ENCODE measurements at places on chromosomes 2 and 18. TPM values are rescaled to one million over a fixed set of nuclear protein-coding genes. Genes with fewer than 3 reads are reported as not detected.

The CSRNP3 gene
- total RNA-seq = 13.6 TPM

The STRADB gene
- 50.1 TPM for total RNA-seq

- no peak for DNase-seq
Measured at GRCh38 chr18:12531749-12532148, 124.0 kb downstream of the PRELID3A start.

DNA sequence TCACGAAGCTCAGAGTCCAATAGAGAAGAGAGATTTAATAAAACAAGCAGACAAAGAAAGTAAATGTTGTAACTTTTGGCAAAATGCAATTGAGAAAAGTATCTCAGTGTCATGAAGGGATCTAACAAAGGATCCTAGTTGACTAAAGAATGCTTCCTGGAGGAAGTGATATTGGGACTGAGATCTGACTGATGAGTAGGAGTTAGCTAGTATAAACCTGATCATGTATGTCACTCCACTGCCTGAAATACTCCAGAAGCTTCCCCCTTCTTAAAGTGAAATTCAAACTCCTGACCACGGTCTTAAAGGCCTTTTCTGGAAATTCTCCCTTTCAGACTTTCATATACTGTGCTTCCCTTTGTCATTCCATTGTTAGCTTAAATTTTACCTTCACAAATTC, 1102.4 kb upstream of the ZEB2 start:
- DNase-seq = no peak

DNA sequence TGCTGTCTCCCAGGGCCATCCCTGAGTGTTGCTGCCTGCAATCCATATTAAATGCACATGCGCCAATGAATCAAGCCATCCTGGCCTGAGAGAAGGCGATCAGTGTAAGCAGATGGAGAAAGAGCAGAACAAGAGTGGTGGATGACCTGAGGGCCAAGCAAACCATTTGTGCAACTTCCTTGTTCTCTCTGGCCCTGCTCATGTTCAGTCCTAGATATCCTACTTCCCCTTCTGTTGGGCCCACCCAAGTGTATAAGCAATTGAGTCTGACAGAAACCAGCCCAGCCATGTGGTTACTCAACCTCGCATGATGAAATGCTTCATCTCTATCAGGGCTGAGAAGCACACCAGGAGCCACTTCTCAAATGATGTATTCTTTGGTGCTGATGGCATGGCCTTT, 383.1 kb upstream of the ID2 start:
- no peak for DNase-seq

DNA sequence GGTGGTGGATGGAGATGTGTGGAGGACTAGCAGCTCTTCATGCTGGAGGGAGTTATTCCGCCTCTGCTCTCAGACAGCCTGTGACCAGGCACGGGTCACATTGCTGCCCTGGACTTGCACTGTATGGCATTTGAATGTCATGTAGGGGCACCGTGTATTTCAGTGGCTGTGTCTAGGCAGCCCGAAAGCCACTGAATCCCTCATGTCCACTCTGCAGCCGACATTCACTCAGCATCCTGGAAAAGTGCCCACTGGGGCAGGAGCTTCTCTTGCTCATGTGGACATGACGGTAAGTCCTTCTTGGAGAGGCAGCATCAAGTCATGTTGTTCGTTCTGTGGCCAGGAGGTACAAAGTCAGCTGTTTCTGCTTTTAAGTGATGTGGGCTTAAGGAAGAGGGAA, 127.9 kb downstream of the SH3RF3 start:
- DNase-seq = no peak

GRCh38 chr2:25615386-25615785, 58.0 kb downstream of the DTNB start:
- no peak for DNase-seq

GRCh38 chr2:505941-506340, 171.3 kb downstream of the TMEM18 start:
- peak; percentile 70 for DNase-seq

GRCh38 chr18:63775166-63775730, at the start of gene SERPINB7:
SERPINB7 (plus strand) TSS chr18:63775418; CDS start chr18:63782373, 6,955 bp downstream.
- no peak for DNase-seq

DNA sequence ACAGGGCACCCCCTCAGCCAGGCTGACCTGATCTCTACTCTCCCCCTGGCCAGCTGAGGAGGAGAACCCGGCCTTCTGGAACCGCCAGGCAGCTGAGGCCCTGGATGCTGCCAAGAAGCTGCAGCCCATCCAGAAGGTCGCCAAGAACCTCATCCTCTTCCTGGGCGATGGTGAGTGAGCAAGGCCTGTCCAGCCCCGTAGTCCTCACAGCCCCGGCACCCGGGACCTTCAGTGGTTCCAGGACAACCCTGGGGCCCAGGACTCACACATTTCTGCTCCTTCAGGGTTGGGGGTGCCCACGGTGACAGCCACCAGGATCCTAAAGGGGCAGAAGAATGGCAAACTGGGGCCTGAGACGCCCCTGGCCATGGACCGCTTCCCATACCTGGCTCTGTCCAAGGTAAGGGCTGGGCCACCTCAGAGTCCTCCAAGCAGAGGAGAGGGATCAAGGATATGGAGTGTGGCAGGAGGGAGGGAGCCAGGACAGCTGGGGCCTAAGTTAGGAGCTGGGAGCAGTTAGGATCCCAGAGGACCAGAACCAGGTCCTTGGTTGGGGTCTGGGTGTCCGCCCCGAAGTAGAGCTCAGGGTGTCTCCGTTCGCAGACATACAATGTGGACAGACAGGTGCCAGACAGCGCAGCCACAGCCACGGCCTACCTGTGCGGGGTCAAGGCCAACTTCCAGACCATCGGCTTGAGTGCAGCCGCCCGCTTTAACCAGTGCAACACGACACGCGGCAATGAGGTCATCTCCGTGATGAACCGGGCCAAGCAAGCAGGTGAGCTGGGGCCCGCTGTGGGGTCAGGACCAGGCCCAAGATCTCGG, 555 bp downstream of the ALPI start:
- no peak for DNase-seq

DNA sequence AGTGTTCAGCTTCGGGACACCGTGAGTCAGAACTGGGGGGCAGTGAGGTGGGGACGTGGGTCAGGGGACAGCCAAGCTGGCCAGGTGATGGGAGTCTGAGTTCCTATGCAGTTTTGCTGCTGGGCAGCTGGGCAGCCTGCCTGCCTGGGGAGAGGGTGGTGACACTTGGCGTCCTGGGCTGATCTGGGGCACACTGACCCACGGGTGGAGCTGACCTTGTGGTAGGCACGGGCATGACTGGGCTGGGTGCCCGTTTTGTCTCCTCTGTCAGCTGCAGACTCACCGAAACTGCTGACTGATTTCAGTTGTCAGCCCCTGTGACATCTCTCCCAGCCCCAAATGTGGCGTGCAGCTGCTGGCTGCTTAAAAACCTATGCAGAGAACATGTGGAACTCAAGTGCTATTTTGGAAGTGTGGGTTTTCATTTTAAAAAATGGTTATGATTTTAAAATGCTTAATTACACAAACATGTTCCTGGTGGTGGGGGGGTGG, 32.6 kb upstream of the E2F6 start:
- DNase-seq = no peak

GRCh38 chr2:137689549-137689948, 274.7 kb upstream of the HNMT start:
- DNase-seq = no peak

DNA sequence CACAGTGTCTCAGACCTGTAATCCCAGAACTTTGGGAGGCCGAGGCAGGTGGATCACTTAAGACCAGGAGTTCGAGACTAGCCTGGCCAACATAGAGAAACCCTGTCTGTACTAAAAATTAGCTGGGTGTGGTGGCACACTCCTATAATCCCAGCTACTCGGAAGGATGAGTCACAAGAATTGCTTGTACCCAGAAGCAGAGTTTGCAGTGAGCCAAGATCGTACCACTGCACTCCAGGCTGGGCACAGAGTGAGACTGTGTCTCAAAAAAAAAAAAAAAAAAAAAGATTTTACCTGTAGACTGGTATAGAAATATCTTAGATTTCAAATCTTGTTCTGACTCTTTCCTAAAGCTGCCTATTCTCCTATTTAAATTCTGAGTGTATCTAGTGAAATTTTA, 7.2 kb upstream of the KLHL29 start:
- no peak for DNase-seq

- peak; percentile 75 for DNase-seq
Measured at GRCh38 chr2:95728878-95729596, 137.2 kb downstream of the TRIM43 start.

DNA sequence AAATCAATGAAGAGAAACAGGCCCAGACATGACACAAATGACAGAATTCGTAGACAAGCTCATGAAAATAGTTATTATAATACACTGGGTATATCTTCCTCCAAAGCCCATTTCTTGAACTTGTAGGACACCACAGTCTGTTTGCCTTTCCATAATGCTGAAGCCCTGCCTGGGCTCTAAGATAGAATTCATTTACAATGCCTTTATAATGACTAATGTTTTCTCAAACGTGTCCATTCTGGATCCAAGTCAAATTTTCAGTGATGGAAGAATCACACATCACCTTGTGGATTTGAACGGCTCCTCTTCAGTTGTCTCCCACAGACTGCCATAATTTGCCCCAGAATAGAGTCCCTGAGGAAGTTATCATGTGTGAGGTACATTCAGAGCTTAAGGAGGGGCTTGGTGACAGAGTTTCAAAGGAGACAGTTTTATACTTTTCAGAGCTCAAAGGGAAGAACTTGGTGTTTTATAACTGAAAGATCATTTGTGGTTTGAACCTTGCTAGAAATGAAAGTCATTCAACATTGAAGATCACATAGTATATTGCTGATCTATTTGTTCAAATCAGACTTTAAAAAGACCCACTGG, 38.2 kb downstream of the CASP8 start:
- no peak for DNase-seq

The FOXD4L1 gene
- 0.15 TPM for total RNA-seq

DNA sequence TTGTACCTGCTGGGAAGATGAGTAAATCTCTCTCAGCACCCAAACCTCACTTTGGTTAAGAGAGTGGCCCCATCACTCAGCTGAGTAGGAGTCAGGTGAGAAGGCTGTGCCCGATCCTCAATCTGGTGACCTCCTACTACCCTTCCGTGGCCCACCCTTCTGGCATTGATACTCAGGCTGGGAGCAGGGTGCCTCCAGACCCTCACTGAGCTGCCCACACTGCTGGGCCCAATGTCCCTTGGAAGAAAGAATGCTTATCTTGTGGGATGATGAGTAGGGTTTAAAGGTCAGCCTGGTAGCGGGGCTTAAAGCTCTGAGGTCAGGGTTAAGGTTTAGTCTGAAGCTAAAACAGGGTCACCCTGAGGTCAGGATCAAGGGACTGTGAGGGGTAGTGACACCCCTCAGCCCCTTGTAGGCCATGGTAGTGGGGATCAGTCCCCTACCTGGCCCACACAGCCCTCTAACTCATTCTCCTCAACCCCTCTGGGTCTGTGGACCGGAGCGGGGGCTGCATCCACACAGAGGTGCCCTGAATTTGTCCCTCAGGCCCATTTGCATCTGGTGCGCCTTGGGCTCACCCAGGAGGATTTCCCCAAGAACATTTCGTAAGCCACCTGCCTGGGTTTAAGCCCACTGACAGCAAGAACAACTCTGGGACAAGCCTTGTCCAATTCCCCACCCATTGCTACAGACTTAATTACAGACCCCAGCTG, 123.8 kb downstream of the CYP26B1 start:
- no peak for DNase-seq

- no peak for DNase-seq
Measured at GRCh38 chr2:110858135-110858725, 125.9 kb downstream of the ACOXL start.

DNA sequence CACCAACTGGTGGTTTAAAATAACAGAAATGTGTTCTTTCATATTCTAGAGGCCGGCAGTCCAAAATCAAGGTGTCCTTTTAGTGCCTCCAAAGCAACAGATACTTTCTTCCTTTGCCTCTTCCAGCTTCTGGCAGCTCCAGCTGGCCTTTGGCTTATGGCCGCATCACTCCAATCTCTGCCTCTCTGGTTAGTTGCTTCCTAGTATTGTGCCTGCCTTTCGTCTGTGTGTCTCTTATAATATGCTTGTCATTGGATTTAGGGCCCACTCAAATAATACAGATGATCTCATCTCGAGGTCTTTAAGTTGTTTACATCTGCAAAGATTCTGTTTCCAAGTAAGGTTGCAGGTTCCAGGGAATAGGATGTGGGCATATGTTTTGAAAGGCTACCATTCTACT, 855.2 kb upstream of the ID2 start:
- no peak for DNase-seq

The CCDC121 gene
- total RNA-seq = 4.9 TPM

- DNase-seq = peak; percentile 86
Measured at GRCh38 chr2:202178346-202178958, 59.9 kb downstream of the SUMO1 start.

The TSHZ1 gene
- total RNA-seq = 1.7 TPM

GRCh38 chr2:126635736-126636135, 20.2 kb upstream of the GYPC start:
- no peak for DNase-seq

DNA sequence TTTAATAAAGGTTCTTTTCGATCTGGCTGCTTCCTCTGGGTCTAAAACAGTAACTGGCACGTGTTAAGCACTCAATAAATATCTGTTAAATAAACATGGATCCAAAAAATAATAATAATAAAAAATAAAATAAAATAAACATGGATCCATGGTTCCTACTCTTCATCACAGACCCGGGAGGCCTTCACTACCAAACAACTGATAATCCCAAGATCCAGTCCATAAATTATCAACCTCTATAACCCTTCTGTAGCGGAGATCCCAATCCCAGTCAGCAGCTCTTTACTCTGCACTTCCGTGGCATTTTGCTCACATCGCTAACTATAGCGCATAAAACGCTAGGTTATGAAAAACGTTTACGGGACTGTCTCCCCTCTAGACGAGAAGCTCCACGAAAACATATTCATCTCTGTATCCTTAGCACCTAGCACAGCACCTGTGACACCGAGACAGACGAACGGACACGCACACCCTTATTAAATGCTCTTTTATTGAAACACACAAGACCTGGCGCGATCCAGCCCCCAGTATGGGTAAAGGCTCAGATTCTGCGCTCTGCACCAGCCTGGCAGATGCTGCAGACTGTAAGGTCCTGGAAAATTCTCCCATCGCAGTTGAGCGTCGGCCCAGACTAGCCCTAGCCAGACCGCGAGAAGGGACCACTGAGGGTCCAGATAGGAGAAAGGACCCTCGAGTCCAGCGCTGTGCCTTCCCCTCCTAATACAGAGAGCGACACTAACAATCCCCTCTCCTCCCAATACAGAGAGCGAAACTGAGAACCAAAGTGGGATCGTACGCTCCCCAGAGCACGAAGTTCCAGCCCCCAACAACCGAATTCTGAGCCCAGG, 770 bp downstream of the NBAS start:
- peak; percentile 70 for DNase-seq

The GREB1L gene
- total RNA-seq = 5.2 TPM

GRCh38 chr2:241988146-241988545, 118.6 kb downstream of the RTP5 start:
- peak; percentile 14 for DNase-seq

The MBD2 gene
- 42.5 TPM for total RNA-seq

DNA sequence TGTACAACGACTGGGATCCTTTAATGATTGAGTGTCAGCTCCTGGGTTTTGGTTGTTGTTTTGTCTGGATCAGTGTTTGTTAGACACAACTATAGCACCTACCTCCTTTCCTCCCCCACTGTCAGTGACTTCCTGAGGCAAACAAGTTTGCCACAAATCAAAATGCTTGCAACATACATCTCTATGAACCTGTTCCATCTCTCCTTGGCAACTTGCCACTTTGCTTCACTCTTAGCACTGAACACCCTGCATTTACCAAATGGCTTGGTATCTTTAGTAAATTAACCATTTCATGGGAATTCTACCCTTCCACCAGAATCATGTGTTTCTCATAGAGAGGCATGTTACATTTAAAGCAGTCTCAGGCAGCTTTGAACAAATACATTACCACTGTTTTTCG, 301.1 kb upstream of the TANK start:
- DNase-seq = no peak

The OST4 gene
- total RNA-seq = 317 TPM

The WDCP gene
- 18.1 TPM for total RNA-seq
